ENCODE measurements at places on chromosomes 6 and 20.

GRCh38 chr6:86526238-86526637, 411.1 kb upstream of the HTR1E start:
- no peak for DNase-seq

GRCh38 chr20:63183422-63184146, 32.3 kb downstream of the YTHDF1 start:
- peak; percentile 2 for DNase-seq

- no peak for DNase-seq
These were observed 1.8 kb downstream of the OSER1 start for GRCh38 chr20:44208770-44209169.

DNA sequence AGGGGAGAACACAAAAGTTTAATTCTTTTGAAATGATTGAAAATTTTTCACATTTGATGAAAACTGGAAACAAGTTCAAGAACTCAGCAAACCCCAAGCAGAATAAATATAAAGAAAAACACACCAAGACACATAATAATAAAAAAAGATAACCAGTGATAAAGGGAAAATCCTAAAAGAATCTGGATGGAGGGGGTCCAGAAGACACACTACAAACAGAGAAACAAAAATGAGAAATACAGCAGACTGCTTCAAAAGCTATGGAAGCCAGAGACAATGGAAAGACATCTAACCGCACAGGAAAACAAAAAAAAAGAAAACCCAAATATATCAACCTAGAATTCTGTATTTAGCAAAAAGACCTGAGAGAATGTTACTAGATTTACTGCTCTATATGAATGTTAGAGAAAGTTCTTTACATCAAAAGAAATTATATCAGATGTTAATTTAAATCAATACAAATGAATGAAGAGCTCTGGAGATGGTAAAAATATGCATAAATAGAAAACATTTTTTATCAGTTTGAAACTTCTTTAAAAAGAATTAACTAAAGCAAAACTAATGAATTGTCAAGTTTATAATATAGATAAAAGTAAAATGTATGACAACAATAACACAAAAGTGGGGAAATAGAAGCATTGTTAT, 310.7 kb upstream of the PREP start:
- DNase-seq, result no peak

DNA sequence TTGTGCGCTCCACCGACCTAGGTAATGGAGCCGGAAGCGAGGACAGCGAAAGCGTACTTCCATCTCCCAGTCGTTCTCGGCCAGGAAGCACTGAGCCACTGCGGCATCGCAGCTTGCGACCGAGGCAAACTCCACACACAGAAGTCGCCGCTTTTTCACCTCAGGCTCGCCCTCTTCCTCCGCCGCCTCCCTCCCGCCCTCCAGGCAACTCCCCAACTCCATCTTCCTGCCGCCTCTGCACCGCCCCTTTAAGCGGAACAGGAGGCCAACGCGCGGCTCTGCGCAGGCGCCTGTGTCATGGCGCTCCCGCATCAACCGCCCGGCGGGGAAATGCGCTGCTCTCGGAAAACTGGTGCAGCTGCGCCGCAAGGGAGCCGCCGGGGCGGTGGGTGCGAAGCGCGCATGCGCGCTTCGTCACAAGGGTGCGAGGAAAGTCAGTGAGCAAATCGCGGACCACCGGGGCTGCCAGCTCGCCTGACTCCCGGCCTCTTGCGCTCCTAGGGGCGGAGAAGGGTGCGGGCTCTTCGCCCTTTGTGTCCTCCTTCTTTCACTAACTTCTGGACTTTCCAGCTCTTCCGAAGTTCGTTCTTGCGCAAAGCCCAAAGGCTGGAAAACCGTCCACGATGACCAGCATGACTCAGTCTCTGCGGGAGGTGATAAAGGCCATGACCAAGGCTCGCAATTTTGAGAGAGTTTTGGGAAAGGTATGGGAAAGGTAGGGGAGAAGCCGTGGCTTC, at the start of the genes ACOT13 and TDP2:
Gene ACOT13, plus strand, starts transcription at position 437 of the 737 bp plus-strand sequence. Its CDS starts 187 bp downstream, at position 624.
Gene TDP2, minus strand, starts transcription at position 259 of the 737 bp plus-strand sequence. Its CDS starts 37 bp downstream, at position 222.
- peak; percentile 97 for DNase-seq

DNA sequence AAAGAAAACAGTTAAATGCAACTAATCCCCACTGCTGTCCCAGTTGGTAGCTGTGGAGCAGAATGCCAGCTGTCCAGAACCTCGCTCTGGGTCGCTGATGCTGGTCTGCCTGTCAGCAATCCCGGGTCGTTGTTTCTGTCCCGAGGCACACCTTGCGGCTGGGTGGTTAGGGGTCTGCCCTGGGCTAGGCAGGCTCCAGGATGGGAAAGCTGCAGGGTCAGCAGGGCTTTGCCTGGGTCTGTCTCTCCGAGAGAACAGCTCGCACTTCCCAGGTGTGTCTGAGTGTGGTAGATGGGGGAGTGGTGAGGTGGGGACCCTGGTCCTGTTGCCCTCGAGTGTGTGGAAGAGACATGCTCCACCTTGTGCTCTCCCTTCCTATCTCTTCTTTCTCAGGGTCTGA, 261.2 kb downstream of the CLIC5 start:
- DNase-seq, result no peak

GRCh38 chr20:47059536-47059935, 164.9 kb downstream of the EYA2 start:
- DNase-seq, result no peak

Data from AML-193 (cell line).